CD4-positive, alpha-beta T cell (primary cell): ENCODE measurements at places on chromosomes 1 and 21.
A peak's percentile ranks its signal among the peaks of the same experiment; 100 is the strongest.

DNA sequence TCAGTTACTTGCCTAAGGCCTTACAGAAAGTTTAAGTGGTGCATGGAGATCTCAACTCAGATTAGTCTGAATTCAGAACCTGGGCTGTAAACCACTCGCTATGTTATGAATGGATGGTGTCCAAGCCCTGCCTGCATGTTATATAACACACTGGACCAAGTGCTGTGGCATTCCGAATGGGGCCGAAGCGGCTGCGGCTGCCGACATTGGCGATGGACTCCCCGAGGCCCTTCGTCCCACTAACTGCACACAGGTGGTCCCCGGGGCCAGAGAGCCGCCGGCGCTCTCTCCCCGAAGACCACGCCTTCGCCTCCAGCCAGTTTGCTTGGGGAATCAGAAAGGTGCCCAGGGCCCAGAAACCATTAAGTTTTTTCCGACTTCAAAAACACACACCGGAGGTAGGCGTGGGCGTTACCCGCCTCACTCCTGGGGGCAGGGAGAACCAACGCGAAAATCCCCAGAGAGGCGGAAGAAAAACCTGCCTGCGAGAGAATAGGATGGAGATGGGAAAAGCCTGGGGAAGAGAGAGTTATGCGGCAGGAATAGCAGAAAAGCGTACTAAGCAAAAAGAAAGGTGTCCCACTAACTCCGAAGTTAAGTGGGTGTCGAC lies 579 bp upstream of the TENT5C start:
- no peak for DNase-seq

- DNase-seq = no peak
These were observed 60.2 kb downstream of the SKI start for GRCh38 chr1:2288311-2288710.

DNA sequence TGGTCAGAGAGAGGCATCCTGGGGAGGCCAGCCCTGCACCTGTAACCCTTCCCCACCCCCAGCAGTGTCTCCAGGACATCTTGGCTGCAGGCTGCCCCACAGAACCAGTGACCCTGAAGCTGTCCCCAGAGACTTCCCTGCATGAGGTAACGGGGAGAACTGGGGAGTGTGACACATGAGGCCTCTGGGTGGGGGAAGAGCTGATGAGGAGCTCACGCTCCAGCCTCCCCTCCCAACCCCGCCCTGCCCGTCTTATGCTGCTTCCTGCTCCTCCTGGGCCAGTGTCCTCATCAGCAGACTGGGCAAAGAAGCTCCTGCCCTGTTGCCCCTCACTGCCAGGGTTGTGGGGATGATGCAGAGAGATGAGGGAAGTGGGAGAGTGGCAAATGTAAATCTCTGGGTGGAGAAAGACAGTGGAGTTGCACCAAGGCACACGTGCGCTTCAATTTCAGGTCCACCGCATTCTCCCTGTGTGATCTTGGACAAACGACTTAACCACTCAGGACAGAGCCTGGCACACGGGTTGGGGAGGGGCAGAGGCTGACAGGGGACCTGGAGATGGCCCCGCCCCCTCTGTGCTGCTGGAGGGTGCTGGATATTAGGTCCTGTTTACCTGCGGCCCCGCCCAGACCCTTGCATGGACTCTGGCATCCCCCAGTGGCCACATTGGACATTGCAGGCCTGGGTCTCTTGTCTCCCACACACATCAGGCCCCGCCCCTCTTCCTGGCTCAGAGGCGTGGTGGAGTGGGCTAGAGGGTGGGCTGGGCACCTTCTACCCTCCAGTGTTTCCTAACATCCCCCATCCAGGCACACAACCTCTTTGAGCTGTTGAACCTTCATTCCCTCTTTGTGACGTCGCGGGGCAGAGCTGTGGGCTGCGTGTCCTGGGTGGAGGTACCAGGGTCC lies 12.3 kb downstream of the CLCNKB start:
- DNase-seq = peak; percentile 74

GRCh38 chr1:223429821-223430220 lies 36.6 kb downstream of the CCDC185 start:
- no peak for DNase-seq

DNA sequence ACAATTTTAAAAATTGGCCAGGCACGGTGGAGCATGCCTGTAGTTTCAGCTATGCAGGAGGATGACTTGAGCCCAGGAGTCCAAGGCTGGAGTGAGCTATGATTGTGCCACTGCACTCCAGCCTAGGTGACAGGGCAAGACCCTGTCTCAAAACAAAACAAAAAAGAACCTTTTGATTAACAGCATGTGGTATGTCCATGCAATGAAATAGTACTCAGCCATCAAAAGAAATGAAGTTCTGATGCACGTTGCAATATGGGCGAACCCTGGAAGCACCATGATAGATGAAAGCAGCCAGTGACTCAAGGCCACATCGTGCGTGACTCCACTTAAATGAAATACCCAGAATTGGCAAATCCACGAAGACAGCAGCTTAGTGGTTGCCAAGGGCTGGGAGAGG lies 47.5 kb downstream of the FBXO2 start:
- DNase-seq = no peak

DNA sequence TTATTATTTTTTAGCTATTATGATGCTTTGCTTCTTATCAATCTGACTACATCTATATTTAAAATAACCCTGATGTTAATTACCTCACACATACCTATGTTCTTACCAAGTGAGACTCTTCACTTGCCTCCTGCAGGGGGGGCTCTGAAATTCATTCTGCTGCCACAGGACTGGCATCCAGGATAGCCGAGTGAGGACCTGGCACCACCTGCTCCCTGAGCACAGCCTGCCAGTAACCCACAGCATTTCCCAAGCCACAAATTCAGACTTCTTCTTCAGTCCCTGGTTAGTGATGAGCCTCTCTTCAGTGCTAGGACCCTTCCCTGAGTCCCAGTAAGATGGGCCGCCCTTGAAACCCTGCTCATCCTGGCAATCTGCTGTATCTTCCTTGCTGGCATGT lies 296.5 kb upstream of the PLXNA2 start:
- no peak for DNase-seq

GRCh38 chr1:108114033-108114599 lies 86.0 kb downstream of the SLC25A24 start:
- no peak for DNase-seq

GRCh38 chr1:113608399-113608798 lies 150.9 kb downstream of the PHTF1 start:
- no peak for DNase-seq

- DNase-seq = no peak
These were observed 239.9 kb upstream of the IRF2BP2 start for GRCh38 chr1:234849832-234850231.

GRCh38 chr21:42269386-42269785 lies 45.8 kb downstream of the TFF3 start:
- DNase-seq = no peak

DNA sequence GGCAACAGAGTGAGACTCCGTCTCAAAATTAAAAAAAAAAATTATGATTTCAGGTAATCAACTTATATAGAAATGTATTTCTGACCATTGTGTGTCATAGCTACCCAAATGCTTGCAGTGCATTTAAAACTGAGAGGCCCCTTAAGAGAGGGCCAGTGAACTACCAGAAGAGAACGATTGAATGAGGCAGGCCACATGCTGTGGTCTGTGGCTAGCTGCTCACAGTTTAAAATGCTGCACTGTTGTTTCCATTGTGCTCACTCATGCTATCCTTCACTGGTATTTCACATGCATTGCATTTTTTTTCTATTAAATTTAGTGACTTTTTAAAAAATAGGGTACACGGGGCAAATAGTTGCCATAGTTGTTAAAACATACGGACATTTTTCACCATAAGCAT lies 26.0 kb downstream of the CHML start:
- DNase-seq = no peak

- no peak for DNase-seq
These were observed 61.0 kb downstream of the TOR3A start for GRCh38 chr1:179142889-179143299.

- DNase-seq = no peak
These were observed 67.5 kb upstream of the PDE9A start for GRCh38 chr21:42585881-42586280.

- DNase-seq = no peak
These were observed 127.5 kb upstream of the C1orf174 start for GRCh38 chr1:4027492-4028138.

DNA sequence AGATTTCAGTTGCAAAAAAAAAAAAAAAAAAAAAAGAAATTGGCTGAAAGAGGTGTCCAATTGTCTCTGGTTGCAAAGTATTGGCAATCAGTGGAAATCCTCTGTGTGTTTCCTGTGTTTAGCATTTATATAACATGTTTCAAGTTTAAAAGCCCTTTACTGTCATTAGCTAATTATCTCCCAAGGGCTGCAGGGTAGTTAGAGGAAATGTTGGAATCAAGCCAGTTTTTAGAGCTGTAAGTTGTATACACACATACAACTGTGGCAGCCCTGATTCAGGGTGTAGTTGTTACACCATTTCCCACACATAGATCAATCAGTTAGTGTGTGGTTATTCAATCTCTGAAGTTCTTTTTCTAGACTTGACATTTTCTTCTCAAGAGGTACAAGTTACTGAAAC lies 8.9 kb upstream of the ZNF326 start:
- DNase-seq = no peak

DNA sequence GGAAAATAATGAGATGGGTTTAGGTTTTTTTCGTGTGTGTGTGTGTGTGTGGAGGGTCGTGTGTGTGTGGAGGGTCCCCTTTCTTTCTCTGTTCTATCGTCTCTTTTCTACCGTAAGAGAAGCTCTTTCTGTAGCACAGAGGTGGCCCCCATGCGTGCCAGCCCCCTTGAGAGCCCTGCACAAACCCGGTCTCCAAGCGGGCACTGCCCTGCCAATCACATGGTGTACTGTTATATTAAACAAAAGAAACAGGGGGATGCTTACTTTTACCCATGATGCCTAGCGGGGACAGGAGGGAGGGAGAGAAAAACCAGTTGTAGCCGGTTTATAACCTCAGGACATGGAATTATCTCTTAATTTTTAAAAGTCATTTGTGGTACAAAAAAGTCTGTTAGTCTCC lies 41.0 kb downstream of the GATAD2B start:
- no peak for DNase-seq

DNA sequence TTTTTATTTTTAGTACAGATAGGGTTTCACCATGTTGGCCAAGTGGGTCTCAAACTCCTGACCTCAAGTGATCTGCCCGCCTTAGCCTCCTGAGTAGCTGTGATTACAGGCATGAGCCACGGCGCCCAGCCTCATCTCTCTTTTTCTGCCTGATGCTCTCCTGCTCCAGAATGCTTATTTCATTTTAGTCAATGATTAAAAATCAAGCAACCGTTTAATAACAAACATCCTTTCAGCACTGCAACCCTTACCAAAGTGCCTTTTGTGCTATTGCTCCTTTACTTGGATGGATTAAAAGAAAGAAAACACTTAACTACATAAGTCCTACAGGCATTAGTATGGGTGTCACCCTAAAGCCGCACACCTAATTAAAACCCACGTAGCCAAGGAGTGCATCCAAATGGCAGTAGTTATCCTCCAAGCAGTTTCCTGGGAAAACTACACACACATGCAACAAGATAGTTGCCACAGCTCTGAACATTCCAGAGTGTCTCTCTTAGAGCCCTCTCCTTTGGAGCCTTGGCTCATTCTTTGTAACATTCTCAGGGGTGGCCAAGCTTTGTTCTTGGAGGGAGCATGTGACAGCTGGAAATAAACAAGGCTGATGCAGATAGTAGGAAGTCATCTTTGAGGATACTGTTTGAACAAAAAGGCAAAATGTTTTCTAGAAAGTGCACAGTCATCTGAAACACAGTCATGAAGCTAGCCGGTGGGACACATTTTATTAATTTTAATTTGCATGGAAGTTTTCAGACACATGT lies 51.2 kb downstream of the KCNJ15 start:
- DNase-seq = no peak

DNA sequence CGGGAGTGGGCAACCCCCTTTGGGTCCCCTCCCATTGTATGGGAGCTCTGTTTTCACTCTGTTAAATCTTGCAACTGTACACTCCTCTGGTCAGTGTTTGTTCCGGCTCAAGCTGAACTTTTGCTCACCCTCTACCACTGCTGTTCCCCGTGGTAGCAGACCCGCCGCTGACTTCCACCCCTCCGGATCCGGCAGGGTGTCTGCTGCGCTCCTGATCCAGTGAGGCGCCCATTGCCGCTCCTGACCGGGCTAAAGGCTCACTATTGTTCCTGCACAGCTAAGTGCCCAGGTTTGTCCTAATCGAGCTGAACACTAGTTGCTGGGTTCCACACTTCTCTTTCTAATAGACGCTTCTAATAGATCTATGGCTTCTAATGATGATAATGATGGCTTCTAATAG lies 488.6 kb downstream of the MRPL39 start:
- DNase-seq = no peak

GRCh38 chr1:79929356-79929755 lies 922.8 kb upstream of the ADGRL4 start:
- no peak for DNase-seq

- DNase-seq = no peak
These were observed 2.2 kb upstream of the CLCA2 start for GRCh38 chr1:86421601-86422280.

GRCh38 chr1:210907251-210907805 lies 226.6 kb downstream of the KCNH1 start:
- no peak for DNase-seq
